ENCODE measurements at places on chromosomes 7 and 10. TPM values are rescaled to one million over a fixed set of nuclear protein-coding genes. Genes with fewer than 3 reads are reported as not detected.

The CTAGE8 gene
- 16.3 TPM for polyA plus RNA-seq

The SERPINE1 gene
- polyA plus RNA-seq: 0.86 TPM

The RSPH10B2 gene
- 1.5 TPM for polyA plus RNA-seq

The CCL26 gene
- polyA plus RNA-seq: not detected

The ITIH5 gene
- polyA plus RNA-seq: 29.0 TPM

The C7orf33 gene
- polyA plus RNA-seq: not detected

The EGR2 gene
- 1.6 TPM for polyA plus RNA-seq

The RAPGEF5 gene
- 38.6 TPM for polyA plus RNA-seq

The MRC1 gene
- polyA plus RNA-seq: 8.4 TPM

The CFAP43 gene
- polyA plus RNA-seq: 25.0 TPM

The KLLN gene
- polyA plus RNA-seq: 1.5 TPM

The DDC gene
- polyA plus RNA-seq: 64.9 TPM

The PEX1 gene
- polyA plus RNA-seq: 48.2 TPM

The SYNPO2L gene
- polyA plus RNA-seq: 0.33 TPM

The RBM20 gene
- polyA plus RNA-seq: 8.3 TPM

The AKR1D1 gene
- polyA plus RNA-seq: 0.34 TPM

The MYO1G gene
- 0.74 TPM for polyA plus RNA-seq

- no peak for DNase-seq
These were observed 21.8 kb downstream of the MAP3K8 start for GRCh38 chr10:30455816-30456215.

GRCh38 chr10:80468002-80468401, 13.9 kb downstream of the TSPAN14 start:
- no peak for DNase-seq

DNA sequence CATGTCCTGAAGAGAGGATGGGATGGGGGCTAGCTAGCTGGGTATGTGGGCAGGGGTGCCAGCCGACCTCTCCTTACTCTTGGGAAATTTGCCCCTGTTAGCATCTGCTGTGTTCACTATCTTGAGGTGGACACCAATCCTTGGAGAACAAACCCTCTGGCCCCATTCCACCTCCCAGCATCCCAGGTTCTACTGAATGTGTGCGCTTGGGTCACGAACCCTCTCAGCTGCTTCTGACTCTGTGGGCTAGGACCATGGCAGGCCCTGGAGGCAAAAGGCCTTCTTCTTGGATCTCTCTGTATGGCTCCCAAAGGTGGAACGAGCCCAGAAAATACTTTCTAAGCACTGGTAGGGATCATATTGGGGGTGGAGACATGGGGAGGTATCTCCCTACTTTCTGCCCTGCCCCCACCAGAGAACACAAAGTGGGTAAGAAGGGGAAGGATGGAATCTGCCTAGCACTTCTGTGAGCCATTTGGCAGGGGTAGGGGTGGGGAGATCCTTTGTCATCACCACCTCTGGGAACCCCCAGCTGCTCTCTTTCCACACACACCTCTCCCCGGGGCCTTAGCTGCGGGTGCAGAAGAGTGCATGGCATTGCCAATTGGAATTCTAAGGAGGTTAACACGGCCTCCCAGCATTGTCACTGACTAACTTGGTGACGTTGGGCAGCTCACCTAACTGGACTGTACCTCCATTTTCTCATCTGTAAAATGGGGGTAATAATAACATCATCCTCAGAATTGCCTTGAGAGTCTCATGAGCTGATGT, 7.7 kb downstream of the UNC5B start:
- no peak for DNase-seq

DNA sequence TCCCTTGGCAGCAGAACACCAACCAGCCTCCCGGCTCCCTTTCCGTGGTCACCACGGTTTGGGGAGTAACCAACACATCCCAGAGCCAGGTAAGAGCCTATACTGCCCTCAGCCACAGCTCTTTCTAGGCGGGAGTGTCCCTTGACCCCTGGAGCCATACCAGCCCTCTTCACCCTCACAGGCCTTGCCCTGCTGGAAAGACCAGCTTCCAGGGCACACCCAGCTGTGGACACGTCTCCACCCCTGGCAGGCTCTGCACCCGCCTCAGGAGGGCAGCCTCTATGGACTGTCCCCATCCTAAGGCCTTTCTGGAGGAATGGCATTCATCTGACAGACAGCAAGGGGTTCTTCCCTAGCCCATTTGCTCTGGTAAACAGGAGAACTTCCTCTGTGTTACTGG, 57.5 kb upstream of the PPIF start:
- DNase-seq: no peak

DNA sequence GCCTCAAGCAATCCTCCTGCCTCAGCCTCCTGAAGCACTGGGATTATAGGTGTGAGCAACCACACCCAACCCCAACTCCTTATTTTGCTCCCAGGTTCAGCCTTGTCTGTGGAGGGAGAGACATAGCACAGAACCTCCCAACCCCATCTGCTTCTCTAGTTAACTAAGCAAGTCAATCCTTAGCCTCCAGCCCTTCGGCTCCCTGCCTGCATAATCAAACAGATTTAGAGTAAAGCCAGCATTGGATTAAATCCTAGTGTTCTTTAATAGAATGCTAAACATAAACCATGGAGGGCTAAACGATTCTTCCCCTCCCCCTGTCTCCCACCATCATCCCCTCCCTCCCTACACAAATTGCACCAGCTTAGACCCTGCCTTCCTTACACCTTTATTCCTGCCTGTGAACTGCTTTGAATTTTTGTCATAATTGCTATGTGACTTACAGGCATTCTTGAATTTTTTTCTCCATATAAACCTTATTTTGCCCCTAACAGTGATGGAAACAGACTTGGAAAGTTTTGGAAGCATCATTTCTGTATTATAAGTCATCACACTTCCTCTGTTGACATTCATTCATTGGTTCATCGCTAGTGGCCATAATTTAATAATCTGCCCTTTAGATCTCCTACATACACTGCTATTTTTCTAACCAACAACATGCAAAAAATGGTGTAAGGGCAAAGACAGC, 72.6 kb upstream of the TOMM7 start:
- no peak for DNase-seq

GRCh38 chr10:63642808-63643207, 121.6 kb downstream of the REEP3 start:
- DNase-seq: no peak

GRCh38 chr10:98676895-98677294, 230.2 kb upstream of the HPS1 start:
- no peak for DNase-seq

DNA sequence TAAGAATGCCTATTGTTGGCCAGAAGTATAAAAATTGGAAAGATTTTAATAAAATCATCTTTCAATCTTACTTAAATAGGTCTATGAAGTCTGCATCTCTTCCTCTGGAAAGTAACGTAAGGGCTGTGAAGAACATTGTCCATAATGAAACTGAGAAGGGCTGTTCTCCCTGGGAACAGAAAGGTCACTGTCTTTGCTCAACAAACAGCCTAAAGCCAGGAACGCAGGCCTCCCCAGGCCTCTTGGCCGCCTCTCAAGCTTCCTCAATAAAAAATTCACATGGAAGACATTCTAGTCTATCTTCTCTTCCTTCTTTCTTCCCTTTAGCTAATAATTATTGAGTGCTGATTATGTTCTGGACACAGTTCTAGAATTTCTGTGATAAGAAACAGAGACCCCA, 9.1 kb upstream of the IDI2 start:
- no peak for DNase-seq

DNA sequence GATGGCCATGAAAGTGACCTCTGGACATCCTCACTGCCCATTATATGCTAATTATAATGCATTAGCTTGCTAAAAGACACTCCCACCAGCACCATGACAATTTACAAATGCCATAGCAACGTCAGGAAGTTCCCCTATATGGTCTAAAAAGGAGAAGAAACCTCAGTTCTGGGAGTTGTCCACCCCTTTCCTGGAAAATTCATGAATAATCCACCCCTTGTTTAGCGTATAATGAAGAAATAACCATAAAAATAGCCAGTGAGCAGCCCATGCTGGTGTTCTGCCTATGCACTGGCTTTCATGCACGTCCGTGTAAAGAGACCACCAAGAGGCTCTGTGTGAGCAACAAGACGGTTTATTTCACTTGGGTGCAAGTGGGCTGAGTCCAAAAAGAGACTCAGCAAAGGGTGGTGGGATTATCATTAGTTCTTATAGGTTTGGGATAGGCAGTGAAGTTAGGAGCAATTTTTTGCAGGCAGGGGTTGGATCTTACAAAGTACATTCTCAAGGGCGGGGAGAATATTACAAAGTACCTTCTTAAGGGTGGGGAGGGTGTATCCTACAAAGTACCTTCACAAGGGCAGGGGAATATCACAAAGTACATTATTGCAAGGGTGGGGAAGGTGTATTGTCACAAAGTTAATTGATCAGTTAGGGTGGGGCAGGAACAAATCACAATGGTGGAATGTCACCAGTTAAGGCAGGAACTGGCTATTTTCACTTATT, 45.6 kb downstream of the LBX1 start:
- no peak for DNase-seq

- DNase-seq: no peak
These were observed 80.0 kb upstream of the INSIG1 start for GRCh38 chr7:155217634-155218033.

DNA sequence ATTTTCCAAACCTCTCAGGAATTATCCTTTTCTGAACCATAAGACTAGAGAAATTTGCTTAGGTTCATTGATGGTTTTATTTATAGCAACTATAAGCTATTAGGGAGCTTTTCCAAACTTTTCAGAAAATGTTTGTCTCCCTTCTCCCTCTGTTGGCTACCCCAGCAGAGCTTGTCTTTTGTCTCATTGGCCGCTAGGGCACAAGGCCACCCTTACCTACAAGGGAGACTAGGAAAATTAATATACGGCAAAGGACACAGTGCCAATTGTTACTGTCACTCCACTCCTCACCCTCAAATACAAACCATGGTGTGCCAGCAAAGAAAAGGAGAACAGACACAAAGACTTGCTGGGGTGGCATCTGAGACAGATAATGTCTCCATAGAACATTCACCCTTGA, 471.4 kb downstream of the XPNPEP1 start:
- no peak for DNase-seq

- DNase-seq: no peak
These were observed 68.1 kb upstream of the CDK6 start for GRCh38 chr7:92904244-92905131.

DNA sequence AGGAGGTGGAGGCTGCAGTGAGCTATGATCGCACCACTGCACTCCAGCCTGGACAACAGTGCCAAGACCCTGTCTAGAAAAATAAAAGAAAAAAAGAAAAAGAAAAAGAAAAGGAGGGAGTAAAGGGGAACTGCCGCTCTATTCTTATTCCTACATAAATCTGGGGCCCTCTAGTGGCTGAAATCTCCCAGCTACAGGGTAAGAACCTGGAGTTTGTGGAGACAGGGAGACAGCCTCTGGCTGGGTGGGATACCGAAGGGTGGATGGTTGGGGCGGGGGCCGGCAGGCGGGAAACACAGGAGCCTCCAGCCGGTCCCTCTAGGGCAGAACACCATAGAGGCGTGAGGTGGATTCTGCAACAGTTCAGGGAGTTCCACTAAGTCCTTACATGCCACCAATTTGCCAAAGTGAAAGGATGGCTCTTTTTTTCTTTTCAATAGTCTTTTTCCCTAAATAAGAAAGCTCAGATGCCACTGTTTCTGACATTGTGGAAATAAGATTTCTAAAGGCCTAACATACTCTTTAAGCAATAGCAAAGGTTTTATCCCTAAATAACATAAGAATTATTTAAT, 117.3 kb downstream of the SVIL start:
- no peak for DNase-seq

GRCh38 chr7:7672545-7673239, 32.1 kb downstream of the UMAD1 start:
- DNase-seq: no peak

DNA sequence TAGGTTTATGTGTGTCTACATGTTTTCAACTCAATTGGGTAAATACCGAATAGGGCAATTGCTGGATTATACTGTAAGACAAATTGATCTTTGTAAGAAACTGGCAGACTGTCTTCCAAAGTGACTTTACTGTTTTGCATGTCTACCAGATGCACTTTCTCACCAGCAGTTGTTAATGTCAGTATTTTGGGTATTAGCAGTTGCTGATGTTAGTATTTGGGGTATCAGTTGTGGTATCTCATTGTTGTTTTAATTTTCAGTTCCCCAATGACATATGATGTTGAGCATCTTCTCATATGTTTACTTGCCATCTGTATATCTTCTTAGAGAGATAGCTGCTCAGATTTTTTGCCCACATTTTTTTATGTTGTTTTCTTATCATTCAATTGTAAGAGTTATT, 10.6 kb downstream of the PDE6C start:
- DNase-seq: no peak

DNA sequence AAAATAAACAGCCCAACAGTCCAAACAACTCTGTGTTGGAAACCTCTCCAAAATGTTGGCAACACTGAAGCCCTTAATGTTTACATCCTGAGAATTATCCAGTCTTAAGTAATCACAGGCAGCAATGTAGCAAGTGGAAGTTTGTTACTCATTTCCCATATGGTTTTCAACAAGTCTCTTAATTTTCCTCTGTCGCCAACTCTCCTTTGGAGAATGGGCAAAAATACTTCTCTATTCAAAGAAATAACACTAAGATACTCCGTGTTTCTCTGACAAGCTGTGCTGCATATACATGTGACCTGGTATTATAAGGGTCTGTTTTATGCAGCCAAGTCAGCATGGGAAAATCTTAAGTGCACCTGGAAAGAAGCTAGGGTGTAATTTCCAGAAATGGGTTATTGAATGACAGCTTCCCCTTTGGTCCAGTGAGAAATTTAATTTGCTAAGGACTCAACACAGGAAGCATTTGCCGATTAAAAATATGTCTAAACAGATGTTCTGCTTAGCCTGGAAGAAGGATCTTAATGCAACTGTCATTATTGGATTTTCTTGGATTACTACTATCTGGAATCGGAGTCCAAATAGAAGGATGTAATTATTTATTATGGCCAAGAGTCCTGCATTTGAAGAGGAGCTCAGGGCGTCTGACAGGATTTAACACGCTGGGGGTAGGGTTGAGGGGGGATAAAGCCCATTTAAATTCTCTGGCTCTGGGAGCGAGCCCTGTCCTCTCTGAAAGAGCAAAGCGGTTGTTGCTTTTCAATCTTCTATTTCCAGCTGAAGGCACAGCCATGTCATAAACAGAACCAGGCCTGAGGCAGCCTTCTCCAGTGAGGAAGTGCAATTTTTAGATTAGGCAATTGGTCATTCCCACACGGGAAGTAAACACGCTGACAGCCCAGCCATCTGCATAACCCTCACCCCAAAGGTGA, 73.1 kb downstream of the TLL2 start:
- no peak for DNase-seq

DNA sequence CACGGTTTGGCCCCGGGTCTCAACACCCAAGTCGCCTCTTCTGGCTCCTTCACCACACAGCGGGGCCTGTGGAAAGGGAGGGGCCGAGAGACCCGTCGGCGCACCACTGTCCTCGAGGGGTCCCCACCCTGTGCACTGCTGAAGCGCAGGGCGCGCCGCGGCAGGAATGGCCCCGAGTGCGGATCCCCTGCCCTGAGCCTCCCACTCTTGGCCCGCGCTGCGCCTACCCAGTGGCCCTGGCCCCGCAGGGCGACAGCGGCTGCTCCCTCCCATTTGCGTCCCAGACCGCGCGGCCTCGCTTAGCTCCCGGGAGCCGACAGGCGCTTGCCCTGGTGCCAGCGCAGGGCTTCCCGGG, 2.1 kb upstream of the SFMBT2 start:
- DNase-seq: no peak

- no peak for DNase-seq
These were observed 234.9 kb downstream of the BAMBI start for GRCh38 chr10:28912017-28912783.

- DNase-seq: no peak
These were observed 260.6 kb downstream of the POU6F2 start for GRCh38 chr7:39238234-39238869.

- no peak for DNase-seq
These were observed 32.5 kb downstream of the TRUB1 start for GRCh38 chr10:114970515-114970914.

Data from renal pelvis (tissue), 12 donors.